ENCODE measurements at places on chromosomes 13 and 19. TPM values are rescaled to one million over a fixed set of nuclear protein-coding genes. Genes with fewer than 3 reads are reported as not detected.
A peak's percentile ranks its signal among the peaks of the same experiment; 100 is the strongest.

DNA sequence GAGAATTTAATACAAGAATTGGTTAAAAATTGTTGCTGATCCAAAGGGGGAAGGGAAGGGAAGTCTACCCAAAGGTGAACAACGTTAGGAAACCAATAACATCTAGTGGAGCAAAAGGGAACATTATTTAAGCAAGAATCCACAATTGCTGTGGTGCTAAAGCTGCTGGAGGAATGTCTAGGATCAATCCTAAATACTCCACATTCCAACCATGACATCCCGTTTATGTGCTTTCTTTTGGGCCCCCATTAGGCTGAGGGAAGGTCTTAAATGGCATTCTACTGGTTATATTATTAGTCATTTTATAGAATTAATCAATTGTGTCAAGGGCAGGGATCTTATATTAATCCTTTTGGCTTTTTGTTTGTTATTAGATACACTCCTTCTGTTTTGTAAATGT, 39.9 kb upstream of the VWA8 start:
- no peak for DNase-seq

- no peak for DNase-seq
Observed at GRCh38 chr19:28940751-28941500, 272.0 kb downstream of the UQCRFS1 start.

DNA sequence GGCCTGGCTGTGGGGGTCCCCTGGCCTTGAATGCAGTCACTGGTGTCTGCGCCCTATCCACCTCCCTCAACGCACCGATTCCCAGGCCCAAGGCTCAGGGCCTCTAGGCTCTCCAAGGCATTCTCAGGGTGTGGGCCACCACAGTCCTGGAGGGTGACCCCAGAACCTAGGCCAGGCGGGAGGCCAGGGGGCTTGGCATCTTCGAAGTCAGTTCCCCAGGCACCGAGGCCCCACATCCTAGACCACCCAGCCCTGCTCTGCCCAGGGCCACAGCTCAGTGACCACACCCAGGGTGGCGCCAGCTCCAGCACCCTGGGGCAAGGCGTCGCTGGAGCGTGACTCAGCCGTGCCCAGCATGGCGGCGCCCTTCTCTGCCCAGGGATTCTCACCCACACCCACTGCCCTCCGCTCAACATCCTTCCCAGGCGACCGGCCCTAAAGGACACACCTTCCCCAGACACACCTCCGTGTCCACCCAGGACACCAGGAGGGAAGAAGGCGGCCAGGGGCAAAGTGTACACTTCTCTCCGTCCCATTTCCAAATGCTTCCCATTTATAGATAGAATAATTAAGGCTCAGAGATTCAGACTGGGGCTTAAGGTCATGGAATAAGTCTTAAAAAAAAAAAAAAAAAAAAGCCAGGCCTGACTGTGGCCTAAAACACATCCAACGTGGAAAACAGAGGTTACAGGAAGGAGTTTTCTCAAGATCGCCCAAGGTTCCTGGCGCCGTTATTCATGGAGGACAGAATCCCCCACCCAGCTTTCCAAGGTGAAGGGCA, 36.4 kb upstream of the NANOS3 start:
- peak; percentile 88 for DNase-seq

- DNase-seq: peak; percentile 49
Observed at GRCh38 chr19:47296036-47296435, 13.6 kb upstream of the C5AR1 start.

GRCh38 chr19:11087870-11088505, 1.3 kb upstream of the LDLR start:
- DNase-seq: no peak

- no peak for DNase-seq
Observed at GRCh38 chr13:30708541-30708940, 26.8 kb upstream of the ALOX5AP start.

GRCh38 chr13:48318821-48319511, 15.4 kb downstream of the RB1 start:
- DNase-seq: no peak

- DNase-seq: peak; percentile 93
Observed at GRCh38 chr19:1244693-1245451, 3.3 kb downstream of the ATP5F1D start.

DNA sequence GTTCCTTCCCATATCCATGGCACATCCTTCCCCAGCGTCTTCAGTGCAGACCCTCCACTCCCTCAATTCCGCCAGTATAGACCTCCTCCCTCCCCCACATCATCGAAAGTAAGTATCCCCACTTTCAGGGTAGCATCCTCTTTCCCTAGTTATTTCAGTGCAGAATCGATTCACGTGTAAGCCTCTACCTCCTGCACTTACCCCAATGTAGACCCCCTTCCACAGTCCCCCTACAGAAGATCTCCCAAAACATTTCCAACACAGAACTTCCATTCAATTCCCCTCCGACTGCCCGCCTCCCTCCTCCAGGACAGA, 664 bp downstream of the IRF3 start:
- DNase-seq: no peak

DNA sequence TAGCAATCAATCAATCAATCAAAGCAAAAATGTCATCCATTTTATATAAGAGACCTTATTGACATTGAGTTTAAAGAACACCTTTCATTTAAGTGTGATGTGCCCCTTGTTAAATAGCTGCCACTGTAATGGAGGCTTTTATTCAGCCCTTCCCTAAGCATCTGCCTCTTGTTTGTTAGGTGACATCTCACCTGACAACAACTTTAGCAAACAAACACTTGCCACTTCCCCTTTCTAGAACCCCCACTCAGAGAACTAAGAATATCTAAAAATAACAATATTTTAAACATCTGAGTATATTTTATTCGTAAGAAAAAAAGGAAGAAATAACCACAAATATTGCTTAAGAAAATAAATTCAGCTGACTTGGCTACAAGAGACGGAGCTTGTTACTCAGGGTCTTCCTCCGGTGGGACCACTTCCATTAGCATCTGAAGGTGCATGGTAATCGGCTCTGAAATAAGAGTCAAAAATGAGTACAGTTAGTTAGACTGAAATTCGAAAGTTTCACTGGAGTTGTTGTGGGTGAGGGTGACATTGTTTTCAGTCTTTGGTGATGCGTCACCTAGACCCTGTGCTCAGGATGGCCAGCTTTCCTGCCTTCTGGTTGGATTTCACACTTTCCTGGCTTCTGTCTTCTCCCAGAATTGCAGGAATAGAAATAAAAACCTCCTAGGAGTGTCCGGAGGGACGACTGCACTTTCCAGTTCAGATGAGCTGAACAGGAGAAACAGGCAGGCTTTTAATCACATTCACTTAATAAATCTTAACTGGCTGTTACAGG, 39.1 kb downstream of the SLC7A9 start:
- no peak for DNase-seq

- peak; percentile 62 for DNase-seq
Observed at GRCh38 chr19:42529248-42529764, 1.0 kb upstream of the CEACAM1 start.

DNA sequence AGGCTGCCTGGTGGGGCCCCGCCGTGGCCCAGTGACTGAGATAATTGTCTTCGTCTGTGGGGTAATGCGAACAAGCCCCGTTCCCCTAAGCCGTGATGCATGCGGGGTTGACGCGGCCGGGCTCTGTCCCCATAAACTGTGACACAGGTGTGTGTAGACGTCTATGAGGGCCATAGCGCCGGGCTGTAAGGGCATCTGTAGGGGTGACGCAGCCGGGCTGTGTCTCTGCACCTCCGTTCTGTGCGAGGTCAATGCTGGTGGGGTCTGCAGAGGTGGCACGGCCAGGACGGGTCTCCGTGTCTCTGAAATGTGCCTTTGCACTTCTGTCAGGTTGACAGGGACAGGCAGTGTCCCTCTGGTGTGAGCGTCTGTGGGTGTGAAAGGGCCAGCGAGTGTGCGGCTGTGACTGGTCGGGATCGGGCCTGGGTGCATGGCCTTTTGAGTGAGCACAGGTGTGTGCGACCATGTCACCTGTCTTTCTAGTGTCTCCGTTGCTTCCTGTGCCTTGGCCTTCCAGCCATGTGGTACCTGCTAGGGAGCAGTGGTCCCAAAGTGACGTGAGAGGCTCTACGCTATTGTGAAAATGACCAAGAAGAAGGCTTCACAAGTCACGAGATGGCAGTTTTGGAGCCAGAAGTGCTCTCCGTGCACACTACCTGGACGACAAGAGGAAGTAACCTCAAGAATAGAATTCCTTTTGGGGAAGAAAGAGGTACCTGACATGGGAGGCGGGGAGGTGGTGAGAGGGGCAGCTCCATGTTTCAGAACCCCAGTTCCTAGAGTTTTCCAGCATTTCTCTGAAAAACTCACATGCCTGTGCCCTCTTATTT, 16.4 kb upstream of the ZNF331 start:
- DNase-seq: peak; percentile 60

DNA sequence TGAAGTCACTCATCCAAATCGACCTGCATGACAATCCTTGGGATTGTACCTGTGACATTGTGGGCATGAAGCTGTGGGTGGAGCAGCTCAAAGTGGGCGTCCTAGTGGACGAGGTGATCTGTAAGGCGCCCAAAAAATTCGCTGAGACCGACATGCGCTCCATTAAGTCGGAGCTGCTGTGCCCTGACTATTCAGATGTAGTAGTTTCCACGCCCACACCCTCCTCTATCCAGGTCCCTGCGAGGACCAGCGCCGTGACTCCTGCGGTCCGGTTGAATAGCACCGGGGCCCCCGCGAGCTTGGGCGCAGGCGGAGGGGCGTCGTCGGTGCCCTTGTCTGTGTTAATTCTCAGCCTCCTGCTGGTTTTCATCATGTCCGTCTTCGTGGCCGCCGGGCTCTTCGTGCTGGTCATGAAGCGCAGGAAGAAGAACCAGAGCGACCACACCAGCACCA, 5.9 kb downstream of the SLITRK5 start:
- DNase-seq: no peak

DNA sequence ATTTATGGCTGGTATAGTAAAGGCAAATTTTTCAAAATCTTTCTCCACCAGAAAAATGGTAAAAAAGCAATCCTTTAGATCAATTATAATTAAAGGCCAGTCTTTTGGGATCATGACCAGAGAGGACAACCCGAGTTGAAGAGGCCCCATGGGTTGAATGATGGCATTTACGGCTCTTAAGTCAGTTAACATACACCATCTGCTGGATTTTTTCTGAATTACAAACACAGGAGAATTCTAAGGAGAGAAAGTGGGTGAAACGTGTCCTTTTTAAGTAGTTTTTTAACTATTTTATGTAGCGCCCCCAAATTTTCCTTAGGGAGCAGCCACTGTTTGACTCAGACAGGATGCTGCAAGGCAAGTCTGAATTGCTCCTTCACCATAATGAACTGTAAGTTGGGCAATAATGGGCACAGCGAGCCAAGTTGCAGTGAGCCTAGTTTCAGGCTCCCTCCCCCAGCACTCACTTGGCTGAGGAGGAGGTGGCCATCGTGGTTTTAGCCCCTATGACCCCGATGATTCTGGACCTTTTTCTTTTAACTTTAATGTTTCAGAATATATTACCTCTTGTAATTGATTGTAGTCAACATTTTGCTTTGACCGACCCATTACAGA, 13.6 kb upstream of the ZNF611 start:
- peak; percentile 37 for DNase-seq

DNA sequence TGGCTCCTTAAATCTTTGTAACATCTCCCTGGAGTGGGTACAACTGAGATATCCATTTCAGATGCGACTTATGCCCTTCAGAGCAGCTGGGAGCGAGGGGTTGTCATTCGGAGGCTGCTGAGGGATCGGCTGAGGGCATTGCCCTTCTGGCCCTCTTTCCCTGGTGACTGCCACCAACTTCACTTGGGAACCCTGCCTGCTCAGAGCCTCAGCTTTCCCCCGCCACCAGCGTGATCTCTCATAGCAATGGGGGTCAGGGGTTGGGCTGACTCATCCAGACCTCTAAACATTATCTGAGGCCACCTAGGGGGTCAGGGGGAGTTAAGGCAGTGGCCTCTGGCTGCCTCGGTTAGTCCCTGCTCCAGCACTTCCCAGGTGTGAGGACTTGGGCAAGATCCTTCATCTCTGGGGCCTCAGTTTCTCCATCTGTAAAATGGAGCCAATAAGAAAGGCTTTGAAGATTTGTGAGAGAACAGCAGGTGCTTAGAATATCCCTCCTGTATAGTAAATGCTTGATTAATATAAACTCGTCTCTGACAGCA, 1.1 kb downstream of the PRX start:
- no peak for DNase-seq

- DNase-seq: no peak
Observed at GRCh38 chr13:46745706-46746105, 51.3 kb downstream of the ESD start.

DNA sequence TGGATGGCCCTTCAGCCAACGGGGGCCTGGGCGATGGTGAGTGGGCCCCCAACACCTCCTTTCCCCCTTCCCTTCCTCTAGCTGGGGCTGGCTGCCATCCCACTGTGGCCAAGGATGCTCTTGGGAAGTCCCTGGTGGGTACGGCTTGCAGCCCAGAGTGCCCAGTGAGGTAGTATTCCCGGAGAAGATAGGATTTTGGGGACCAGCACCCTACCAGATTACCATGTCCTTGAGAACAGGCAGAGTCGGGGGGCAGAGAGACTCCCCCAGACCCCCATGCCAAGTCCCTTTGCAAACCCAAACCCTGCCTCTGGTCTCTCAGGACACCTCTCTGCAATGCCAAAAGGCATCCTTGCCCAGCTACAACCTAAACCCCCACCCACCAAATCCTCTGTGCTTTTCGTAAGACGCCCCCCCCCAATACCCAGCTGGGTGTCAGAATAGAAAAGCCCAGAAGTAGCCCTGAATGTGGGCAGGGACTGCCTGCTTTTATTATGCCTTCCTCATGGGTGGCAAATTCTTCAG, 1.7 kb downstream of the HIF3A start:
- DNase-seq: no peak

DNA sequence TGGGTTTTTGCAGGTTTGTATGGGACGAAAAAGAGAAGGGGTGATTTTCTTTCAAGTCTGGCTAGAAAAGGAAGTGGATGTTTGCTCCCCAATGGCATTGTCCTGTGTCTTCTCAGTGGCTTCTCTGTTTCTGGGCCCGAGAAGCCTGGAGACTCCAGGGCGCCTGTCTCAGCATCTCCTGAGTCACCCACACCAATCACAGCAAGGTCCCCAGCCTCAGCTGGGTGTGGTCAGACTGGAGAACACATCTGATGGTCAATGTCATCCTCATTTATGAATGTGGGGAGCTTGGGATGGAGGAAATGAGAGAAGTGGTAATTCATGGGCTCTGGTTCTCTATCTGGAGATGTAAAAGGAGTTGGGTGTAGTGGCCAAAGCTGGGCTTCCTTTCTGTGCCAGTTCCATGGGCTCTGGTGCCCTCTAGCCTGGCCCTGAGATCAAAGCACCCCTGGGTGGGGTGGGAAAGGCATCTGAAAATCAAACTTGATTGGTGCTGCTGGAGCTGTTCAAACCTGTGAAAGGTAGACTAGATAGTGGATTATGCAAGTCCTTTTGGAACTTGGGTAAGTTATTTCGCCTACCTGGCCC, 13.4 kb downstream of the RASL11A start:
- DNase-seq: no peak

- no peak for DNase-seq
Observed at GRCh38 chr13:84430015-84430414, 547.7 kb upstream of the SLITRK1 start.

Gene FFAR3
- total RNA-seq: not detected

Gene TYK2
- 38.8 TPM for total RNA-seq

Gene LILRB1
- 1.2 TPM for total RNA-seq

Gene GNA15
- total RNA-seq: 1.6 TPM

Gene GJB2
- total RNA-seq: 0.26 TPM

Measured in psoas muscle (tissue), 8 donors.